ENCODE measurements at places on chromosomes 6 and 20. TPM values are rescaled to one million over a fixed set of nuclear protein-coding genes. Genes with fewer than 3 reads are reported as not detected.

DNA sequence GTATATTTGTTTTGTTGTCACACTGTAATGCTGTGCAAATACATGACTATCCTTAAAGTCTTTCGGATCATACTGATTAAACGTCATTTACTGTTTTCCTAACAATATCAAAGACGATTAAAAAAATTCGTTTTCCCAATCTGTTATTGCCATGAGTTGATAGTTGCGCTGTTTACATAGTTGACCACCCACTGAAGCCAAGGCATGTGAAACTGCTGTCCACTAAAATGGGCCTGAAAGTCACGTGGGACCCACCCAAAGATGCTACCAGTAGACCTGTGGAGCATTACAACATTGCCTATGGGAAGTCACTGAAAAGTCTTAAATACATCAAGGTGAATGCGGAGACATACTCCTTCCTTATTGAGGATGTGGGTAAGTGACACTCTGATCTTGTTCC is 28.1 kb downstream of the FNDC1 start:
- no peak for DNase-seq

GRCh38 chr20:29878281-29878741 is 1379.2 kb upstream of the DEFB115 start:
- no peak for DNase-seq

- no peak for DNase-seq
Measured at GRCh38 chr20:39705032-39705431, 742.9 kb downstream of the DHX35 start.

- no peak for DNase-seq
Measured at GRCh38 chr6:652865-653264, 4.0 kb downstream of the HUS1B start.

The TRIM15 gene
- not detected for total RNA-seq
